ENCODE measurements at places on chromosomes 7 and 10.

GRCh38 chr10:3785851-3786271 lies 852 bp upstream of the KLF6 start:
- DNase-seq = no peak

- no peak for DNase-seq
Observed at GRCh38 chr7:57403601-57404342, 46.2 kb upstream of the ZNF716 start.

DNA sequence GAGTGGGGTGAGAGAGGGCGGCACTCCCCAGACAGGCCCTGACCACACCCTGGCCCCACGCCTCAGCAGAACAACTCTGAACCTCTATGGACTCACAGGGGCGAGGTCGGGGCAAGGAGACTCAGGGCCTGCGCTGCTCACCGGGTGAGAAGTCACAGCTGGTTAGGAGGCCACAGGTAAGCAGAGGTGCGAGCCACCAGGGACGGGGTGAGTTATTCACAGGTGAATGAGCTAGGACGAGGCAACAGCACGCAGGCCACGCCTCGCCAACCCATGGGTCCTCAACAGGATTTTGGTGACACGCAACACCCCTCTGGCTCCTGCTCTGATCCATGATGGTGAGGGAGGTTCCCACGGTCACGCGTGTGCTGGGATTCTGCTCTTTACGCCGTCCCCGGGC lies 202.5 kb downstream of the ADARB2 start:
- DNase-seq = no peak

DNA sequence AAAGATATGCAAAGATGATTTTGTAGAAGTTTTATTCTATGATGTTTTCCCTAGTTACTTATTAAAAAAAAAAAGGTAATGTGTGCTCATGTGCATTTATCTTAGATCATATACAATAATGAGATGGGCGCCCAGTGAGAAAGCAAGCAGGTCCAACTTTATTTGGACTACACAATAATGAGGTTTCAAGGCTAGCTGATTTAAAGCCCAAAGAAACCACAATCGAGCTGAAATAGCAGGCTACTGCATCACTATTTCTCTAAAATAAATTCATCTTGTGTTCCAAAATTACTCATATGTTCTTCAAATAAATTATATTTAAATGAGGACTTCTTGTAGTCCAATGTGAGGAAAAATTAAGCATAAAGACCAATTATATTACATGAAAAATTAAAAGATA lies 110.1 kb downstream of the JMJD1C start:
- no peak for DNase-seq

GRCh38 chr10:49844775-49845595 lies 82.9 kb upstream of the OGDHL start:
- no peak for DNase-seq

DNA sequence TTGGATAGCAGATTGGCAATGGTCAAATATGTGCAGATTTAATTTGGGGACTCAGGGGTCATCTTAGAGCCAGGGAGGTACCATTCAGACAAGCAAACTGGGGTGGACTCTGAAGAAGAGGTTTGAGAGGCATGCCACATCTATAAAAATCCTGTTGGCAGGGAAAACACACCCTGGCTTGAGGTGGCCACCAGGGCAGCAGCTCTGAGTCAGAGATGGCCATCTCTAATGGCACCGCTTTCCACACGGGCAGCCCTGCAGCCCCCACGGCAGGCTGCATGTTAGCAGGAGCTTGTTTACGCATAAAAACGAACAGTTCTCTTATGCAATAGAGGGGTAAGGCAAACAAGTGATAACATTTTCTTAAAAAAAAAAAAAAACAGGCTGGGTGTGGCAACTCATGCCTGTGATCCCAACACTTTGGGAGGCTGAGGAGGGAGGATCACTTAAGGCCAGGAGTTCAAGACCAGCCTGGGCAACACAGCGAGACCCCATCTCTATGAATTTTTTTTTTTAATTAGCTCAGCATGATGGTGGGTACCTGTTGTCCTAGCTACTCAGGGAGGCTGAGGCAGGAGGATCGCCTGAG lies 14.9 kb downstream of the DLG5 start:
- no peak for DNase-seq

- no peak for DNase-seq
Observed at GRCh38 chr7:109821156-109821555, 1251.5 kb downstream of the DNAJB9 start.

DNA sequence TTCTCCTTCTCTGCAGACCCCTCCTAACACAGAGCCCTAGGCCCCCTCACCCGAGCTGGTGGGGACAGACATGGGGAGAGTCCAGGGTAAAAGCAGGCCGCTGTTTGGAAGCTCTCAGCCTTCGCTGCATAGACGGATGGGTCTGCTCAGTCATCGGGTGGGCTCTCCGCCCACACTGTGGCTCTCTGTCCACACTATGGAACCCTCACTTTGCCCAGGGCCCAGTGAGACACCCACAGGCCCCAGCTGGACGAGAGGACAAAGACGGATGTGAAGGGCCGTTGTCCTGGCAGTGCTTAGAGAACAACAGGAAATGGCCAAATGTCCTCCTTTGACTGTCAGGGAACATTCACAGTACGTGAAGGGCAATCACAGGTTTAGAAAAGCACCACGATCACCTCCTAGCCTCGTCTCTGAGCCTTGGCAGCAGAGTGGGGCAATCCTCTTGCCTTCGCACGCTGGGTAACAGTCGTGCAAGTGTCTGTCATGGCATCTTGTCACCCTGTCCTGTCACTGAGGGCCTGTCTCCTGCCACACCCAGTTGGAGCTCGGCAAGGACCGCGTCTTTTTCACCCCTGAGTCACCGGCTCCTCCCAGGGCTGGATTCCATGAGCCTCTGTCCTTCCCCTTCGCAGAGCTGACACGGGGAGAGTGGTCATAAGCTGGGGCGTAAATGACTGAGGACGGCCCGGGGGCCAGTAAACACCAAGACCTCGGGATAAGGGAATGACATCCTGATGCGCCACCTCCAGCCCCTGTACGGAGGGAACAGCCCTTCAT lies 80.6 kb downstream of the PRKAG2 start:
- no peak for DNase-seq

- no peak for DNase-seq
Observed at GRCh38 chr10:30366829-30367228, 17.8 kb upstream of the MTPAP start.

GRCh38 chr7:156892081-156892800 lies 742 bp downstream of the LMBR1 start:
- DNase-seq = no peak

- no peak for DNase-seq
Observed at GRCh38 chr10:79268161-79268601, 79.1 kb upstream of the PPIF start.

DNA sequence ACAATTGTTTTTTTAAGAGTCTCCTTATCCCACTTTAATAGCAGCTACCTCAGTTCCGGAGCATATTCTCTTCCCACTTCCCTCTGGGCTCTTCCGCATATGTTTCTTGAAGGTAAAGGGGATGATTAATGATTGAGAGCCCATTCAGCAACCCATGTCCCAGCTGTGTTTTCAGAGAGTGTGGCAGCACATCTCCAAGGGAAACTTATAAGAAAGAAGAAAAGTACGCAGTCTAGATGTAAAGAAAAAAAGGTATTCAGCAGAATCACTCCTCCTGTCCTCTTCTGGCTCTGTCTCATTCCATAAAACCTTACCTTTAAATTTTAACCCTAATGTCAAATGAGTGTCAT lies 9.7 kb upstream of the ANKRD7 start:
- no peak for DNase-seq

- no peak for DNase-seq
Observed at GRCh38 chr10:125722811-125723210, 3.3 kb downstream of the EDRF1 start.

GRCh38 chr10:15605740-15606369 lies 113.9 kb downstream of the ITGA8 start:
- no peak for DNase-seq

DNA sequence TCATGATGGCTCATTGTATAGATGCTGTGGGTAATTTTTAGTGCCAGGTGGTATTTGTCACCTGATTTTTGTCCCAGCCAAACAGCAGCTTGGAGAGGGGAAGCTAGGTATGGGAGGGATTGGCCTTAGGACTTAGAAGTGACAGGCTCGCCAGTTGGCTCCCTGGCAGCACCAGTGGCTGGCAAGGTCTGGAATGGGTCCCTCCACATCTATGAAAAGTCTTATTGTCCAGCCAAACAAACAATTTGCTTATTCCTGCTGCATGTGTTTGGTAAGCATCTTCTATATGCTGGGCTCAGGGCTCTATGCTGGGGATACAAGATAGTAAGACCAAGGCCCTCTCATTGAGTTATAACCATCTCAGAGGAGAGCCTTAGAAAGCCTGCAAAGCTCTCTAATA lies 42.5 kb downstream of the SORCS3 start:
- no peak for DNase-seq

DNA sequence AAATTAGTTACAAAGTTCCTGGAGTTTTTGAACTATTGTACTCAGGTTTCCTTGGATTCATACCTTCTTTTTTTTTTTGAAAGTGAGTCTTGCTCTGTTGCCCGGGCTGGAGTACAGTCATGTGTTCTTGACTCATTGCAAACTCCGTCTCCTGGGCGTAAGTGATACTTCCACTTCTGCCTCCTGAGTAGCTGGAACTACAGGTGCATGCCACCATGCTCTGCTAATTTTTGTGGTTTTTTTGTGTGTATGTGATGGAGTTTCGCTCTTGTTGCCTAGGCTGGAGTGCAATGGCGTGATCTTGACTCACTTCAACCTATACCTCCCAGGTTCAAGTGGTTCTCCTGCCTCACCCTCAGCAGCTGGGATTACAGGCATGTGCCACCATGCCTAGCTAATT lies 22.3 kb downstream of the MCM10 start:
- no peak for DNase-seq

GRCh38 chr10:121661451-121661851 lies 63.2 kb upstream of the FGFR2 start:
- DNase-seq = no peak

DNA sequence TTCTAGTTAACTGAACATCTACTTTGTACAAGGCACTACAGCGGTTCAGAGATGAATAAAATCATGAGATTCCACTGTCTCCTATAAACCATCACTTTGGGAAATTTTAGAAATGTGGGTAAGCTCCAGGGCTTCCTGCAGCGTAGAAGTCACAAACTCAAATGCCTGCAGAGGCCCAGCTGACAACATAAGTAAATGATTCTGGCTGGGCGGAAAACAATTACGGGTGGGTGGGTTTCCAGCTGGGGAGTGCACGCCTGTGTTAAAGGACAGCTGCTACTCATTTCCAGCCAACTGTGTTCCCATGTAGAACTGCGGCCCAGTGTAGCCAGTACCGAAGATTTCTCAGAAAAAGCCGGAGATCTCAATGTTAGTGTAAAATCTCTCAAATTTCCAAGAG lies 69.5 kb upstream of the ATRNL1 start:
- DNase-seq = peak; percentile 17

- DNase-seq = no peak
Observed at GRCh38 chr10:132932461-132933307, 9.7 kb downstream of the CFAP46 start.

- peak; percentile 90 for DNase-seq
Observed at GRCh38 chr10:28302638-28303488, at the start of gene MPP7. TSS of gene MPP7 (minus strand) at chr10:28303064. CDS start at chr10:28238604, 64,460 bp downstream.

DNA sequence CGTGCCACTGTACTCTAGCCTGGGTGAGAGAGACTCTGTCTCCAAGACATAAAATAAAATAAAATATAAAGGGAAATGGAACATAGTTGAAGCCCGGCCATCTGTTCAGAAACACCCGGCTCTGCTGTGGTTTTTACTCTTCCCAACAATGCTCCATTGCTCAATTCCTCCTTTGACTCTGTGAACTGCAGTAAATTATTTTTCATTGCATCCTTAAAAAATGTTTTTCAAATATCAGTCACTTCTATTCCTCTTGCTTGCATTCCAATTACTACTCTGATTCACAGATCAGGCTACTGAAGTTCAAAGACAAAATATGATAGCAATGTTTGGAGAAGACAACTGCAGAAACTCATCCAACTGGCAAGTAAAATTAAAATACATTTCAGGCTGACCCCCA lies 983.0 kb downstream of the SORCS1 start:
- DNase-seq = no peak

GRCh38 chr7:90773269-90773668 lies 177.1 kb downstream of the CDK14 start:
- no peak for DNase-seq

GRCh38 chr10:35598379-35598778 lies 6.8 kb upstream of the GJD4 start:
- DNase-seq = no peak

DNA sequence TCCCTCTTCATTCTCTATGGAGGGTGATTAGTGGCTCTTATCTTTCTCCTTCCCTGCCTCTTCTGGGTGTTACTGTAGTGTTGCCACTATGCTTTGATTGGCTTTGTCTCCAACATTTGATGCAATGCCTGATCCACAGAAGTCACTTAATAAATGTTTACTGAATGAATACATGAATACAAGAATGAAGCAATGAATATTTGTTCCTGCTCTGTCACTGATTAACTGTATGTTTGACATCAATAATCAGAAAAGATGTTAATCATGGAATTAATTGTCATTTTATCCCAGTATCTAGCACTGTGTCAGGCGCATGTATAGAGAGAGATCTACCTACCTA lies 4.3 kb downstream of the ANK3 start:
- no peak for DNase-seq

GRCh38 chr10:62652564-62652963 lies 152.0 kb upstream of the ADO start:
- DNase-seq = no peak

GRCh38 chr10:133278577-133279265 lies 2.1 kb upstream of the ADAM8 start:
- DNase-seq = no peak

DNA sequence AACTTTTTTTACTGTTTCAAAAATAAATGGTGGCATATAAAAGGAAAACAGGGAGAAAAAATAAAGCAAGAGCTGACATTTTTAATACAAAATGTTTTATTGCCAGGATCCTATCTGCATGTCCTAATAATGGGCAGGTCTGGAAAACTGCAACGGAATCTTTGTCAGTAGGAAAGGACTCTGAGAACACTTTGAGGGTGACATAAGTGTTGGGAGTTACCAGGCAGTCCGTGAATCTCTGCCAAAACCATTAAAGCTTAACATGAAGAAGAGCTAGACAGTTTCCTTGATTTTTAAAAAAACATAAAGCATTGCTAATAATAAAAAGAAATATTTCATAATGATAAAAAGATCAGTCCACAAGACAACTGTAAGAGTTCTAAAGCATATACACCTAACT lies 80.7 kb downstream of the AGMO start:
- DNase-seq = no peak

- no peak for DNase-seq
Observed at GRCh38 chr10:48193556-48193955, 80.9 kb downstream of the FRMPD2 start.

GRCh38 chr10:5893321-5893720 lies 3.3 kb downstream of the FBH1 start:
- DNase-seq = no peak

GRCh38 chr7:149849174-149849573 lies 11.0 kb downstream of the ZNF862 start:
- no peak for DNase-seq
